ENCODE measurements at places on chromosomes 3 and 15.

- DNase-seq, result peak; percentile 97
These were observed 31.3 kb downstream of the ALCAM start for GRCh38 chr3:105397974-105398373.

DNA sequence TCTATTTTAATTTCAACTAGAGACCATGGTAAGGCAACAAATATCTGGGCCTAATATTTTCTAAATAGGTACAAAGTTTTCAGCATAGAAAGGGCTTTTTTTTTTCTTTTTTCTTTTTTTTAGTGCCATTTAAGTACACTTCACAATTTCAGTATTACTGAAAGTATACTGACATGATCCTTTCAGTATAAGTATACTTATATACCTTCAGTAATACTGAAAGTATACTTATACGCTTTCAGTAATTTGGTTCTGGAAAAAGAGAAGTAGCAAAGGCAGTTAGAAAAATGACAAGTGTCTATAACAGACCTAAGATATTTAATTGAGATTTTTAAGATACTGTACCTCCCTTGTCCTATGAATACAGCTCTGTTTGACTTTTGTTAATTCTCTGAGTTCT is 339.2 kb downstream of the EPHA3 start:
- DNase-seq, result no peak

DNA sequence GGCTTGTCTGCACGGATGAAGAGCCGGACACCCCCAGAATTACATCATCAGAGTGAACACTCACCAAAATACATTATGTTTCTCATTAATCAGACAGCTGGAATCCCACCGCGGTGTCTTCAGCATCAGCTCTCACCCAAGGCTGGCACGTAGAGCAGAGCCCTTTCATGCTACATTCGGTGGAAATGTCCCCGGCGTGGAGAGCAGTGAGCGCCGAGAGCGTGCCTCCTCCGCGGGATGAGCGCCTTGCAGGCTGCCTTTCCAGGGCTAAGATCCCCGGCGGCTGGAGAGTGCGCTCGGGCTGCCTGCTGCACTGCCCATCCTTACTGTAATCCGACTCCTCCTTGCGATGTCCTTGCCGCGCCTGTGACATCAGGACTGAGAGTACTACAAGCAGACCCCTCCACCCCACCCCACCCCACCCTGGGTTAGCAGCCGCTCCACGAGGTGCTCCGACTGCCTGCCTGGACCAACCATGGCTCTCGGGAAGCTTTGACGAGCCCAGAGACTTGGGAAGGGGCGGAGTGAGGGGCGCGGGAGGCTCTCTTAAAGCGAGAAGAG is at the start of gene ZNF385D:
ZNF385D (minus strand) TSS at position 380 of the 561 bp plus-strand sequence; CDS start at position 86, 294 bp downstream.
- DNase-seq, result peak; percentile 55

DNA sequence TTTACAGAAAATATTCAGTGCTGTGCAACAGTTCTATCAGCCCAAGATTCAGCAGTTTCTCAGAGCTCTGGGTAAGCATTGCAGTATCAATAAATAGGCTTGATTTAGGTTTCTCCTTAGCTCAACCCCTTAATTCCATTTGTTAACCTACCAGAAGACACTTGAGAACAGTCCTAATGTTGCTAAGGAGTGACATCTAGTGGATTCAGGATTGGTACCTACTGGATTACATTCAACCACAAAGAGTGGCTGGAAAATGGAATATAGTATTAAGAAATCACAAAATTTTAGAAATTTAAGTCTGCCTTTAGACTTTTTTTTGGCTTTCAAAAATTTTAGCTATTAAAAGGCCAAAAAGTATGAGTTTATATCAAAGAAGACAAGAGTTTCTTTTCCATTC is 34.7 kb downstream of the POLG start:
- no peak for DNase-seq

- peak; percentile 81 for DNase-seq
These were observed 138.1 kb downstream of the MAP2K5 start for GRCh38 chr15:67680641-67681040.

DNA sequence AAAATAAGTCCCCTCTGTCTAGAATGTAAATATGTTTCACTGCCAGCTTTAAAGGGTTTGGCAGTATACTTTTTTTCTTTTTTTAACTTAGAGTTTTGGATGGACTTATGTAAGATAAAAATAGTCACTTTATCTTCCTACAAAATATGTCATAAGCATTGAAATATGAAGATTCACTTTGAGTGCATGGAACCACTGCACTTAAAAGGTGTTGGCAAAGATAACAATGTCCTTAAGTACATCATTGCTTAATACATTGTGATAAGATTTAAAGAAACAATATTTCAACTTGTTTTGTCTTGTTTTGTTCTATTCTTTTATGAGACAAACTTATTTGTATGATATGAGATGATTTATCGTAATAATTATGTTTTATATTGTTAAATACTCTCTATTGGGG is 66.3 kb upstream of the NAALADL2 start:
- no peak for DNase-seq

GRCh38 chr15:49495993-49496753 is 73.1 kb downstream of the FGF7 start:
- DNase-seq, result no peak

- DNase-seq, result no peak
These were observed 22.2 kb downstream of the TARS3 start for GRCh38 chr15:101702077-101702476.

- no peak for DNase-seq
These were observed 173.7 kb upstream of the SLC2A2 start for GRCh38 chr3:171200052-171200749.

GRCh38 chr15:81939604-81940440 is 106.0 kb downstream of the MEX3B start:
- no peak for DNase-seq

DNA sequence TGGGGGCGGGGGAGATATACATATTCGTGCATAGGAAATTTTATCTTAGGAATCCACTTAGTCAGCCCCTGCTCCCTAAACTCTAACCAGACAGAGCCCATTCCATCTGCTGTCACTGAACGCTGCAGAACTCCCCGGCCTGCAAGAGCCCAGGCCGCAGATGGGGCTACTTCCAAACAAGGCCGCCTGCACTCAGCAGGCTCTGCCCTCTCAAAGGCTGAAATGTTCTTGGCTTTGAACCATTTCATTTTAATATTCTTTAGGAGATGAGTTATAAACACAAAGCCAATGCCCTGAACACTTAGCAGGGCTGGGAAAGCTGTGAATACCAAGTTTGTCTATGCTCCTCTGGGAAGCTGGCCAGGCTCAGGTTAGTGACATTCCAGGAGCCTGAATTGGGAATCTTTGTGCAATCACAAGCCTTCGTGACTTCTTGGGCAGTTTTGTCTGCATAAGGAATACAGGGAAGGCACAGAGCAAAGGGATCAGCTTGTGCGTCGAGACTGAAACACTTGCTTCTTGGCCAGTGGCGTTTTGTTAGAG is 65.0 kb downstream of the SYNM start:
- no peak for DNase-seq

DNA sequence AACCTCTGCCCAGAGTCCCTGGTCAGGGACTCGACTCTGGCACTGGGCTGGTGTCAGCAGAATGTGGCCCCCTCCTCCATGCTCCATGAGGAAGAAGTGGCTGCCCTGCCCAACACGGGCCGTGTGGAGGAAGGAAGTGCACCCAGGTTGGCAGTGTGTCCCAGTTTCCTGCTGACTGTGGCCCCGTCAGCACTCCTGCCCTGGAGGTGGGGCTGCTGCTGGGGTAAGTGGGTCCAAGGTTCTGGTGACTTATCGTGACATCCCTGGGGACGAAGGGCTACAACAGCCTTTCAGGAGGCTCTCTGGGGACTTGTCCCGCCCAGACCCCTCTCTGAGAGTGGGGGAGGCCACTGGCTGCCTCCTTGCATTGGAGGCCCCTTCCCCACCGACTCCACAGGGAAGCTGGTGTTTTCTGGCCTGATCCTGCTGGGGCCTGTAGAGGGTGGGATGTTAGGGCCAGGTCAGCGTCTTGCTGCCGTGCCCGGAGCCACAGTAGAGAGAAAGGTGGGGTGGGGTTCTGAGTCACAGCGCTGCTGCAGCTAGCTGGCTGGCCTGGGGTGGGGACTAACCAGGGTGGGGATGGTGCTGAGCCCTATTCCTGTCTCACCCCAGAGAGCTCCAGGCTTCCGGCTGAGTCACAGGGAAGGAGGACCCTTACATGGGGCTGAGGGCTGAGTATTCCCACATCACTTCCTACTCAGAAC is 10.5 kb downstream of the SEMA4B start:
- DNase-seq, result no peak

DNA sequence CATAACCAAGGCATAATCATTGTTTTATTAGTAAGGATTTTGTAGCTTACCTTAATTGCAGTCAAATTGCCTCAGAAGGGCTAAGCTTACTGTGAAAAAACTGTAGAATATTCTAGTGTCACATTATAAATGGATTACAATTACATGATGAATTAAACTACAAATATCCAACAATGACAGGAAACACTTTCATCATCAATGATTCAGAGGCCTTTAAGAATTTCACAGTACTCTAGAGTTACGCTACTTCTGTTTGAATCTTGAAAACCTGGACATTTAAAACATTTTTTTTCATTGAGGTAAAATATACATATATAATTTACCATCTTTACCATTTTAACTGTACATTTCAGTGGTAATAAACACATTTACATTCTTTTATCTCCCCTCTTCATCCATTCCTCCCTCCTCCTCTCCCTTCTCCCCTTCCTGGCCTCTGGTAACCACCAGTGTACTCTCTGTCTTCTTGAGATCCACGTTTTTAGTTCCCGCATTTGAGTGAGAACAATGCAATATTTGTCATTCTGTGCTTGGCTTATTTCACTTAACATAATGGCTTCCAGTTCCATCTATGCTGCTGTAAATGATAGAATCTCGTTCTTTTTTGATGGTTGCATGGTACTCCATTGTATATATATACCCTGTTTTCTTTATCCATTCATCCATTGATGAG is 54.7 kb downstream of the GJD2 start:
- no peak for DNase-seq

GRCh38 chr15:67605871-67606270 is 63.4 kb downstream of the MAP2K5 start:
- DNase-seq, result no peak

GRCh38 chr3:32371461-32372212 is 20.0 kb upstream of the CMTM7 start:
- no peak for DNase-seq

GRCh38 chr3:181956122-181956521 is 244.4 kb downstream of the SOX2 start:
- DNase-seq, result no peak

- no peak for DNase-seq
These were observed 4.9 kb downstream of the TMED3 start for GRCh38 chr15:79315623-79316328.

- DNase-seq, result peak; percentile 20
These were observed 27.6 kb downstream of the GNB5 start for GRCh38 chr15:52163321-52164190.

- DNase-seq, result no peak
These were observed 224.0 kb upstream of the RGMA start for GRCh38 chr15:93312891-93313486.

DNA sequence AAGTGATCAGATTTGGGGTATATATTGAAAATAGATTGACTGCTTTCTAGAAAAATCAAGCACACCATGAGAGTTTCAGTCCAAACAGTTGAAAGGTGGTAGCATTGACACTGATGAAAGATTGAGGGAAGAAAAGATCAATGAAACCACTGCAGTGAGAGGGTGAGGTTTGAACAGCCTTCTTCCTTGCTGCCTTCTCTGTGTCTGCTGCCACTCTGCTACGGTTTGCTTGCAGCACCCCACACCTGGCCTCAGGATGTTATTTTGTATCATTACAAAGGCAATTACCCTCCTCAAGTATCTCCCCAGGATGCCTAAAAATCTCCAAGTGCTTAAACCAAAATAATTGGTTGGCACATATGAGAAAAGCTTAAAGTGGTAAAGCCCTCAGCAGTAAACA is 683.6 kb upstream of the ARPP21 start:
- no peak for DNase-seq

DNA sequence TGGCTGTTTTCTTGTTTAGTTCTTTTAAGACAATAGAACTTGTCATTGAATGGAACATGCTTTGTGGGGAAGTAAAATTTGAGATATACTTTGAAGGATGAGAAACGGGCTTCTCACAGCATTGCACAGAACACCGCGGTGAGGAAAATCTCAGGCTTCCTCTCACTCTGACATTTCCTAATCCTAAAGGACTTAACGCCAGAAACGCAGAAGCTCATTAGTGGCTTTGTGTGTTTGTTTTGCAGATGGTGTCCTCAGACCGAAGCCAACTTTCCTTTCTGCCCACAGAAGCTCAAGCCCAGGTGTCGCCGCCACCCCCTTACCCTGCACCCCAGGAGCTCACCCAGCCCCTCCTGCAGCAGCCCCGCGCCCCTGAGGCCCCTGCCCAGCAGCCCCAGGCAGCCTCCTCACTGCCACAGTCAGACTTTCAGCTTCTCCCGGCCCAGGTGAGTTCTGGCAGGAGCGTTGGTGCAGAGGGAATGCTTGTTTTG is 78.9 kb upstream of the BLM start:
- peak; percentile 68 for DNase-seq

GRCh38 chr15:82871832-82872484 is 62.5 kb downstream of the WHAMM start:
- no peak for DNase-seq

DNA sequence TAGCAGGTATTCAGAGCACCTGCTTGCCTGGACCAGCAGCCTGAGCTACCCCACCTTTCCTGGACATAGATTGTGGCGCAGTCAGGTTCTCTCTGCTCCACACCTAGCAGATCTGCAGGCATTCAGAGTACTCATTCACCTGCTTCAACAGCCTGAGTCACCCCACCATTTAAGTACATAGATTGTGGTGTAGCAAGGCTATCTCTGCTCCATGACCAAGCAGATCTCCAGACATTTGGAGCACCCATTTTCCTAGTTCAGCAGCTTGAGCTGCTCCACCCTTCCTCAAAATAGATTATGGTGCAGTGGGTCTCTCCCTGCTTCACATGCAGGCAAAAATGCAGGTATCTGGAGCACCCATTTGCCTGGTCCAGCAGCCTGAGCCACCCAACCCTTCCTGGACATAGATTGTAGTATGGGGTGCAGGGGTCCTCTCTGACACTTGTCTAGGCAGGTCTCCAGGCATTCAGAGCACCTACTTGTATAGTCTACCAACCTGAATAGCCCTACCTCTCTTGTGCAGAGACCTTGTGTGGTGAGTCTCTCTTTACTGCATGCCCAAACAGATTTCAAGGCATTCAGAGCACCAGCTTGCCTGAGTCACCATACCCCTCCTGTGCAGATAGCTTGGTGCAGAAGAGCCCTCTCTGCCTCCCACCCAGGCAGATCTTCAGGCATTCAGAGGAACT is 466.0 kb upstream of the THBS1 start:
- no peak for DNase-seq

All from NCI-H69 (cell line).